ENCODE measurements at places on chromosomes 1 and 21.

- DNase-seq: no peak
Measured at GRCh38 chr1:84613026-84613425, 38.8 kb upstream of the CTBS start.

DNA sequence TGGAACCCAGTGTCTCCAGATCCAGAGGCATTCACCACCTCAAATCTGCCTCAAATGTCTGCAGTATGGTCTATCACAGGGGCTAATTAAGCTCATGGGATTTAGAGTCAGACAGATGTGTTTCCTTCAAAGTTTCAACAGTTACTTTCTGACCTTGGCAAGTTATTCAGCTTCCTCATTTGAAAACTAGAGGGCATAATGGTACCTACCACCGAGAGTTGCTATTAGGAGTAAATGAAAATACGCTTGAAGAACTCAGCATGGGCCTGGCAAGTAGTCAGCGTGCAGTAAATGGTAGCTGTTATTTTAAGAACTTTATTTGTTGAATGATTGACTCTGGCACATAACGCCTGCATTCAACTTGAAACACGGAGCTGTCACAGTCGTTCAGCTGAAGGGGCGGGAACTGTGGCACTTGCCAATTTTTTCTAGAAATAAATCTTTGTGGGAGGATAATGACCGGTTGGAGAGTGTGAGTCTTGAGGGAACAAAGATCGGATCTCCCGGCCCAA lies 1.2 kb upstream of the CAP1 start:
- no peak for DNase-seq

DNA sequence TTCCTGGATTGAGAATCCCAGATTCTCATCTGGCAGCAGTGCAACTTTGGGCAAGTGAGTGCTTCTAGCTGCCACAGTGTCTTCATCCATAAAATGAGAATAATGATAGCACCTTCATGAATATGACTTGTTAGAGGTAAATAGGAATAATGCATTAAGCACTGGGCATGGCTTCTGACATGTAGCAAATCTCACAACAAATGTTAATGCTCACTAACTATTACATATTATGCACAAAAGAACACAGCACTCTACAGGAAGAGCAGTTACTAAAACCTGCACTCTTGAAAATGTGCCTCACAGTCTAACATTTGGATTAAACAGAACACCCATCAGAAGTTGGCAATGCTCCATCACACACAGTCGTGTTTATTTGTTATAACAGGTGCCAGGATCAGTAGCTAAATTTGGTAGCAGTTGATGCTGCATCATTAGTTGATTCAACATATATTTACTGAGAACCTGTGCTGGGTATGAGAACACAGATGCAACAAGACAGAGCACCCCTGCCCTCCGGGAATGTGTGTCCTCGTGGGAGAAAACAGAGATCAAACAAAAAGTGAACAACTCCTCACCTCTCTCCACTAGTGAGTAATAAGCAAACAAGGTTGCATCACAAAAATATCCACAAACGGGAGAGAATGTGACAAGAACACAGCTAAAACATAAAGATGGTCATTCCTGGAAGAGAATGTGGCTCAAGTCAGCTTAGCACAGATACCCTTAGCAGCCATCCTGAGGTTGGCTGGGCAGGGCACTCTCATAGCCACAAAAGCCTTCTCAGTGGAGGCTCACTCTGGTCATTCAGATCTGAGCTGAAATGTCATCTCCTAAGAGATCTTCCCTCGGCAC lies 26.2 kb upstream of the LBR start:
- DNase-seq: no peak

- no peak for DNase-seq
Measured at GRCh38 chr1:160637821-160638539, 8.9 kb downstream of the SLAMF1 start.

GRCh38 chr1:67935560-67935959 lies 102.3 kb upstream of the GNG12 start:
- DNase-seq: no peak

GRCh38 chr1:203290261-203291089 lies 14.8 kb upstream of the BTG2 start:
- DNase-seq: peak; percentile 63

GRCh38 chr1:235734335-235734734 lies 84.8 kb upstream of the GNG4 start:
- DNase-seq: no peak

DNA sequence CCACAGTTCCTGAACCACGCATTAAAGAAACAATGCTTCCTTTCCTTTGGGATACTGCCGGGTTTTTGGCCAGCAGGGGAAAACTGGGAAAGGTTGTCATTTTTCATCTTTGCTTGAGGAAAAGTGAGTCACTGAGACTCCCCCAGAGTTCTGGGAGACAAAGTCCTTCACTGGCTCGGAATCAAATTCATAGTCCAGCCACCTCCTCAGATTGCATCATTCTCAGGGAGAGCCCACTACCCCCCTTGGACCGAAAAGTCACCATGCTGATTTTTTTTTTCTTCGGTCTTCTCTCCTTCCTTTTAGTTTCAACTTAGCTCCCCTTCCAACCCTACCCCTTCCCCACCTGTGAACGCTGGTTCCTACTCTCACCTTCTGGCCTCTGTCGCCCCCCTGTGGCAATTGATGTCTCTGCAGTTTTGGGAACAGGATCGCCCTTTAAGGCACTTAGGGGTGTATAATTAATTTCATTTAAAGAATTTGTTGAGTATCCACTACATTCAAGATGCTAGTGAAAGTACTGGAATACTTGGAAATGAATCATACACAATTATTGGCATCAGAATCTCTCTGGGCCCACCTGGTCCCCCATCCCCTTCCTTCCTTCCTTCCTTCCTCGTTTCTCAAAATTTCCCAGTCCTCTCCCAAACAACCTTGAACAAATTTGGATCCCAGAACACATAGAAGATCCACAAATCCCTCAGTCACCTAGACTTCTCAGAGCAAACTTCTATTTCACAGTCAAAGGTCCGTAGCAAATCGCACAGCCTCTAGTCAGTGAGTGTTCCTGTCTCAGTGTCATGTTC lies 6.9 kb downstream of the ACKR1 start:
- DNase-seq: peak; percentile 61

DNA sequence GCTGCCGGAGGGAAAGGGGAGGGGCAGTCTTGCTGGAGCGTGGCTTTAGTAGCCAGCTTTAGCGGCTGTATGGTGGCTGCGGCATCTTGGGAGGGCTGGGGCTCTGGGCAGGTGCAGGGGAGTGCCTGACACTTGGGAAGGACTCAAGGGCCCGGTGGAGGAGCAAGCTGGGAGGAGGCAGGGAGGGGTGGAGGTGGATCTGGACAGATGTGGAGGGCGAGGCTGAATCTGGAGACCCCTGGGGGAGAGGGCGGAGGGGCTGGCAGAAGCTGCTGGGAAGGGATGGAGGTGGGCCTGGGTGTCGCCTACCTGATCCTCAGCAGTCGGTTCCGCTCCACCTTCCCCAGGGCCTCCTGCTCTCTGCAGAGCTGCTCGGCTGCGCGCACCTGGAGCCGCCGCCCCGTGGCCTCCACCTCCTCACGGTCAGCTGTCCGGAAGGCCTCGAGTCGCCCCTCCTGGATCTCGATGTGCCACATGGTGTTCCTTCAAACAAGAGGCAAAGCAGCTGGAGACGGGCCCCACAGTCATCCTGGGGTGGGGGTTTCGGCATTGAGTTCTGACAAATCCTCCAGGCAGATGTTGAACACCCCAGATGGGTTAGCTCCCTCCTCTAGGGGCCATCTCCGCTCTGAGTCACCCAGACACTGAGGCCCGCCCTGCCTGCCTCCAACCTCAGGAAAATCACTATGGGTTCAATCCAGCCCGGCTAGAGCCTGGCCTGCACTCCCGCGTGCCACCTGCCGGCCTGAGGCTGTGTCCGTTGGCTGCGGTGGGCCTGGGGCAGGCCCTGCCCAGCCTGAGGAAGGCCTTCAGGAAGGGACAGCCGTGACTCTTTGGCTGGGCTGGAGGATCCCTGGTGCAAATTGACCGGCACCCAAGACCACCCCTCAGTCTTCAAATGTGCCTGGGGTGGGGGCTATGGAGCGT lies 29.6 kb downstream of the CFAP74 start:
- no peak for DNase-seq

GRCh38 chr1:150683914-150684313 lies 13.0 kb downstream of the GOLPH3L start:
- DNase-seq: no peak

- no peak for DNase-seq
Measured at GRCh38 chr1:246200738-246201137, 306.3 kb downstream of the SMYD3 start.

DNA sequence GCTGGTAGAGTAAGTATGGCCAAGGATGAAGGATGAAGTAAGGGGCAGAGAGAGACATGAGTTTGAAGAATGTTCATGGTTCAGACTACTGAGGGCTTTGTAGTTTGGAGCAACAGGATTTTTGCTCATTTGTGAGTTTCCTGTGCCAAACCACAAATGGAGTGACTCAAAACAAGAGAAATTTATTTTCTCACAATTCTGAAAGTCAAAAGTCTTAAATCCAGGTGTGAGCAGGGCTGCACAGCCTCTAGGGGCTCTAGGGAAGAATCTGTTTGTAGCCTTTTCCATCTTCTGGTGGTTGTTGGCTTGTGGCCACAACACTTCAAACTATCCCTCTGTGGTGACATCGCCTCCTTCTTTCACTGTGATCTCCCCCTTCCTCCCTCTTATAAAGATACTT lies 58.9 kb downstream of the RHOU start:
- no peak for DNase-seq

GRCh38 chr1:14740016-14740415 lies 141.5 kb downstream of the KAZN start:
- DNase-seq: no peak

- DNase-seq: no peak
Measured at GRCh38 chr1:216705676-216706075, 17.6 kb downstream of the ESRRG start.

GRCh38 chr1:75613916-75614315 lies 3.0 kb upstream of the SLC44A5 start:
- DNase-seq: no peak

- no peak for DNase-seq
Measured at GRCh38 chr1:27130798-27131197, 24.1 kb downstream of the SLC9A1 start.

- no peak for DNase-seq
Measured at GRCh38 chr1:103489935-103490334, 35.6 kb upstream of the RNPC3 start.

- DNase-seq: no peak
Measured at GRCh38 chr1:206516728-206516990, 9.3 kb downstream of the RASSF5 start.

DNA sequence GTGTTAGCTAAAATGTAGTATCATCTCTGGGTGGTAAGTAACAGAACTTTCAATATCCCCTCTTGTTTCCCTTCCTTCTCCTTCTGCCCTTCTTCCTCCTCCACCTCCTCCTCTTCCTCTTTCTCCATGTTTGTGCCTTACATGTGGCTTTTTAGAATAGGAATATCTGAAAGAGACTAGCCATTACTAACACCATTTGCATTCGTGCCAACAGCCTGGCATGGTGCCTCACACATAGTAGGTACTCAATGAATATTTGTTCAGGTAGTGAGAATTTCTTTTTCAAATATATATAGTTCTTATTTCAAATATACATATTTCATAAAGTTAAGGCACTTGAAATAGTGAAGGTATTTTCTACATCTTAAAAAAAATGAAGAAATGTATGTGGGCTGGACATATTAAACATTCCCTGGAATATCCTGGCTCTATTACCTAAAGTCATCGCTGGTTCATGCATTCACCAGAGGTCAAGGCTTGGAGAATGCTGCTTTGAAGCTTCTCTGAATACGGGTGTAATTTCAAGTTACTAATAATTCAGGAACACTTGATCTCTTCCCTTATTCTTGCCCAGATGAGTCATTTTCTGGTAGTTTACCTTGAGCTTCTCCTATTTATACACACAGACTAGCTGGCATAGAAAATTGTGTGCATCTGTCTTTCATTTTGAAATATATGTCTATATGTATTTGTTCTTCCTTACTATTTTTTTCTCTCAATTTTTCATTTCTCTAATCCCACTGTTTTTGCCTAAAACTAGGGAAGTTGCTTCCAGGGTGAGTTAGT lies 319.4 kb downstream of the TGFB2 start:
- DNase-seq: no peak

DNA sequence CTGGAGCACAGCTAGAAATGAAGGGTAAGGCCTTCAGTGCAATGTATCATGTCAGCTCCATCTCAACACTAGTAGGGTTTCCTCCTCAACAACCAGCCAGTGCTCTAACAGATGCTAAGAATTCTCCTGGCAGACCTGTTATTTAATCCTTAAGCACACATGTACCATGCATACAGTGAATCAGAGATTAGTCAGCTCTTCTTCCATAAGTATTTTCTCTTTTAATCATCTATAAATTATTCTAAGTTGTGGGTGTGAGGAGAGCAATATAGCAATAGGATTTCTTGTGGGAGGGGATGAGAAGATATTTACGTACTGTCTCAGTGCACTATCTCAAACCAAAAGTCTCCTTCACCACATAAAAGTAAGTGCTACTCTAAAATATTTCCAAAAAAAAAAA lies 95.3 kb downstream of the COP1 start:
- DNase-seq: no peak

GRCh38 chr21:41767606-41768436 lies 969 bp upstream of the RIPK4 start:
- DNase-seq: peak; percentile 51

DNA sequence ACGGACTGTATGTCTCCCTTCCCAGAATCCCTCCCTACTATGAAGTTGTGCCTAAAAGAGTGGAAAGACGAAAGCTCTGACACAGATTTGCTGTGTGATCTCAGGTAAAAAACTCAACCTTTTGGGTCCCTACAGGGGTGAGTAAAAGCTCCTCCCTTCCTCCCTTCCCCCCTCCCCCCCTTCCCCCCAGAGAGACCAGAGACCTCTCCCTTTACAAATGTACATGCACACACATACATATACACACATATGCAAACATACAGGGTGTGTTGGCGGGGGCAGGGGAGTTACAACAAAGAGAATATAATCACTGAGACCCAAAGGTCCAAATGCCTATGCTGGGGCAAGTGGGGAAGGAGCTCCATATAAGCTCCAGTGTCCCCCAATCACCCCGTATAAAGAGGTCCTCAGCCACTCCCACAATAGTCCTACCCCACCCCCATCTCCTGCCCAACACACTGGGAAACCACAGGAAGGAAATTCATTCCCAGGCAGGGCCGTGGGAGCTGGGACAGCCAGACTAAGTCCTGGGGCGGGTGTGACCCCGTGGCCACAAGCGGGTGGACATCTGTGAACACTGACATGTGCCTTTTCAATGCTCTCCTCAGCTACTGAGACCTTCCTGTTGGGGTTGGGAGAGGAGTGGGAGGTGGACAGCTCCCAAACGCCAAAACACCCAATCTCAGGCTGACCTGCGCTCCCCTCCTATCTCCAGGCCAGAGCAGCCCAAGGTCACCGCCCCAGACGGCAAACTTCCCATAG lies 2.0 kb downstream of the MEF2D start:
- DNase-seq: peak; percentile 50

- no peak for DNase-seq
Measured at GRCh38 chr1:186306533-186306932, 68.5 kb downstream of the TPR start.

GRCh38 chr1:198496216-198497143 lies 44.0 kb downstream of the ATP6V1G3 start:
- DNase-seq: no peak

- no peak for DNase-seq
Measured at GRCh38 chr1:228751360-228752098, 16.2 kb downstream of the RHOU start.

GRCh38 chr1:21435646-21436487 lies 4.1 kb upstream of the NBPF3 start:
- no peak for DNase-seq
